ENCODE measurements at places on chromosomes 7 and 10.

DNA sequence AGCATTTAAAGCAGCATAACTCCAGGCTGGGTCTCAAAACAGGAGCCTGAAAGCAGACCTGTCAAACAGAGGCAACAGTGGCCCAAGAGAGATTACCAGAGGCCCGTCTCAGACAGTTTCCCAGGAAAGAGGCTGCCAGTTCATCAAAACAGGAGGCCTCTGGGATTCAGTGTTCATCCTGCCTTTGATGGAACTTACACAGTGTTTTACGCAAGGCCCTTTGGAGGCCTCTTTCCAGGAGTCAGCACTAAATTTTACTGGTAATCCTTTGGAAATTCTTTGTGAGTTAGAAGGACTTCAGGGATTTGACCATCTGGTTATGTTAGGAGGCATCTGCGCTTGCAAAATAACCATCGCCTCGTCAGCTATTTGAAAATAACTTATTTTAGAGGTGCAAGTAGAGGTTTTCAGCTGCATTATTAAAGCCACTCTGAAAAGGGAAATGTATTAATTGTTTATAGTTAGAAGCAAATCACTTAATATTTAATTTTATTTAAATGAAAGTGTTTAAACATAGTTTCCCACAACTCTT lies 501.2 kb upstream of the COBL start:
- no peak for DNase-seq

DNA sequence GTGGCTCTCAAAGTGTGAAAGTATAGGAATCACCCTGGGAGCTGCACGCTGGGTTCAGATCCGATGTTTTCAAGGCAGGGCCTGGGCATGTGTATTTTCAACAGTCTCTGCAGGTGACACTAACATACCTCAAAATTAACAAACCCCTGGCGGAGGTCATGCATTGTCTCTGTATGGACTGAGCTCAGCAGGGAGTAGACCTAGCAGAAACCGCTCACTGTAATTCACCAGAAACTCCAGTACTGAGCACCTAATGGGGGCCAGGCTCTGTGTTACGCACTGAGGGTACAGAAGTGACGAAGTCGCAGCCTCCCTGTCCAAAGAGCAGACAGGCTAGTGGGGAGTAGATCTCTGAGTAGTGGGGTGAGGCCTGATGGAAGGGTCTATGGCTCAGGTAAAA lies 5.6 kb downstream of the STRA8 start:
- DNase-seq, result no peak

DNA sequence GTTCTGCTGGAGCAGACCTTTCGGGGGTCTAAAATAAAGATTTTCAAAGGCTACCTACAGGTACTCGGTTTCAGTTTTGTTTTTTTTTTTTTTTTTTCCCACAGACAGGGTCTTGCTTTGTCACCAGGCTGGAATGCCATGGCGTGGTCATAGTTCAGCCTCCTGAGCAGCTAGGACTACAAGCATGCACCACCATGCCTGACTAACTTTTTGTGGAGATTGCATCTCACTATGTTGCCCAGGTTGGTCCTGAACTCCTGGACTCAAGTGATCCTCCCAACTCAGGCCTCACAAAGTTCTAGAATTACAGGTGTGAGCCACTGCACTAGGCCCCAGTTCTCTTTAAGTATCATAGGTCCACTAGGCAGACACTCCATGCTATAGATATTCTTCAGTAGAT lies 34.5 kb downstream of the BAMBI start:
- DNase-seq, result no peak

GRCh38 chr7:70594170-70594569 lies 537.8 kb upstream of the GALNT17 start:
- DNase-seq, result no peak

GRCh38 chr10:67837541-67838314 lies at the start of gene DNAJC12:
DNAJC12 (minus strand) TSS chr10:67838188; CDS start chr10:67838011, 177 bp downstream.
- no peak for DNase-seq
